ENCODE measurements at places on chromosomes 16 and 17.

DNA sequence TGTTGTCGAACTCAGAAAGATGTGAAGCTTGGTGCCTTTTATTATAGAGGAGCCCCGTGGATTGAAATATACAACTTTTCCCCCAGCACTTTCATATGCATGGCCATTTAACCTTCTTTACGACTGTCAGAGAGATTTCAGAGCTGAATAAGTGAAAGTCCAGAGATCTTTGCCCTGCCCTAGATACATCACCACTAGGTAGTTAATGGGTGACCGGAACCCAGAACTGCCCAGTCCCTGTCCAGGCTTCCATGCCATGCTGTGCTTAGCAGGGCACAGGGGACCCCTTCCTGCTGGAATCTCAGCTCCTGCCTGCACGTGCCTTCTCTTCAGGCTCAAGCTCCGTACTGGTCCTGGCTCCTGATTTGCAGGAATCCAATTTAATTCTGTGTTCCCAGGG, 32.2 kb downstream of the SRL start:
- DNase-seq, result no peak

DNA sequence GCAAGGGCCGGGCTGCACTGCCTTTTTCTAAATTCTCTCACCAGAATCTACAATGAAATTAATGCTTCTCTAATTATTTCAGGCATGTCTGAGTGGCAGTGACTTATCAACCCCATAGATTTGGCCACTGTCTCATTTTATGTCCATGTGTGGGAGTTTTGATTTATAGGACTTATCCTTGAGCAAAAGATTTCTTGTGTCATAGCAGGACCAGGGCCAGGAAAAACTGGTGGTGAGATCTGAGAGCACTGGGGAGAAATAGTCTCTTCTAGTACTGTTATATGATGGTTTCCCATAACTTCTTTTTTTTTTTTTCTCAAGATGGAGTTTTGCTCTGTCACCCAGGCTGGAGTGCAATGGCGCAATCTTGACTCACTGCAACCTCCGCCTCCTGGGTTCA, 1.5 kb upstream of the KRT23 start:
- no peak for DNase-seq

DNA sequence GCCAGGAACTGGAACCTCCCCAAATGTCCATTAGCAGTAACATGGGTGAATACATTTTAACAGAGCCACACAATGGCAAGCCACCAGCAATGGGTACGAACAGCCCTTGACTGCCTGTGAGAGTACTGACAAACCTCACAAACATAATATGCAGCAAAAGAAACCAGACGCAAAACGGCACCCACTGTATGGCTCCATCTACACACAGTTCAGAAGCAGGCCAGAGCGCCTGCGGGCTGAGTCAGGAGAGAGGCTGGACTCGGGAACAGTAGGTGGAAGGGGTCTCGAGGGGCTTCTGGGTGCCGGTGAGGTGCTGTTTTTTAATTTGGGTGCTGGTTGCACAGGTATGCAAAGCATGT, 77.4 kb upstream of the TOB1 start:
- DNase-seq, result no peak

DNA sequence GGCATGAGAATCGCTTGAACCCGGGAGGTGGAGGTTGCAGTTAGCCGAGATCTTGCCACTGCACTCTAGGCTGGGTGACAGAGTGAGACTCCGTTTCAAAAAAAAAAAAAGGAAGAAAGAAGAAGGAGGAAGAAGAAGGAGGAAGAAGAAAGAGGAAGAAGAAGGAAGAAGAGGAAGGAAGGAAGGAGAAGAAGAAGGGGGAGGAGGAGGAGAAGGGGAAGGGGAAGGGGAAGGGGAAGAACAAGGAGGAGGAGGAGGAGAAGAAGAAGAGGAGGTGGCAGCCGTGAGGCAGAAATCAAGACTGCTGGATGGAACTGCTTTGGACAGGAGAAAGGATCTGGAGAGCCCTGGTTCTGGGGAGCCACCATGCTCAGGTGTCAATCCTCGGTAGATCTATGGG, 29.7 kb upstream of the PEMT start:
- DNase-seq, result no peak

- DNase-seq, result no peak
Measured at GRCh38 chr17:19492141-19492540, 41.5 kb upstream of the SLC47A1 start.

- no peak for DNase-seq
Measured at GRCh38 chr17:6943406-6943805, 52.4 kb upstream of the ALOX12 start.

- no peak for DNase-seq
Measured at GRCh38 chr17:63440127-63440769, 5.9 kb downstream of the CYB561 start.

DNA sequence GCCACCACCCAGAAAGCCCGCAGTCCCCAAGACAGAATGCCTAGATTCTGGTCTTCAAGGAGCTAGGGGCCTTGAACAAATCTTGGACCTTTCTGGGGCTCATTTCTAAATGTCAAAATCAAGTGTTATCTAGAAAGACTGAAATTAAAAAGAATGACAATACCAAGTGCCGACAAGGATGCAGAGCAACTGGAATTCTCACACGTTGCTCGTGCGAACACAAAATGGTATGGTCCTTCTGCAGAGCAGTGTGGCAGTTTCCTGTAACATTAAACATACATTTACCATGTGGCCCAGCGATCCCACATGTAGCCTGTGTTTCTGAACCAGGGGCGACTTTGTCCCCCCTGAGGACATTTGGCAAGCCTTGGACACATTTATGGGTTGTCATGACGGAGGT, 137.9 kb downstream of the GAS7 start:
- DNase-seq, result no peak

DNA sequence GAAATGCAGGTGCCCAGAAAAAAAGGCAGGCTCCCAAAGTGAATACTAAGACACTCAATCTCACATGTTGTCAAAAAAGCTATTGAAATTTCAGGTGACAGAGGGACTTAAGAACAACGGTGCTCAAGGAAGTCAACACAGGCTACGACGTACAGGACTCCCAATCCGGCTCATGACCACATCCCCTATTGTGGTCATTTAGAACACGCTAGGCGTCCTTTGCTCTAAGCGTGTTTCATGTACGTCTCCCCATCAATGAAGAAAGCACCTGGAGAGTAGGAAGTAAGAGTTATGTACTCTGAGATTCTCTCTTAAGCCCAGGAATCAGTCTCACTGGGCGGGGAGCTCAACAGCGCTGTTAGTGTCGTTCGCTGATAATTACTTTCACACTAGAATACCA, 94.1 kb downstream of the MRM3 start:
- no peak for DNase-seq

DNA sequence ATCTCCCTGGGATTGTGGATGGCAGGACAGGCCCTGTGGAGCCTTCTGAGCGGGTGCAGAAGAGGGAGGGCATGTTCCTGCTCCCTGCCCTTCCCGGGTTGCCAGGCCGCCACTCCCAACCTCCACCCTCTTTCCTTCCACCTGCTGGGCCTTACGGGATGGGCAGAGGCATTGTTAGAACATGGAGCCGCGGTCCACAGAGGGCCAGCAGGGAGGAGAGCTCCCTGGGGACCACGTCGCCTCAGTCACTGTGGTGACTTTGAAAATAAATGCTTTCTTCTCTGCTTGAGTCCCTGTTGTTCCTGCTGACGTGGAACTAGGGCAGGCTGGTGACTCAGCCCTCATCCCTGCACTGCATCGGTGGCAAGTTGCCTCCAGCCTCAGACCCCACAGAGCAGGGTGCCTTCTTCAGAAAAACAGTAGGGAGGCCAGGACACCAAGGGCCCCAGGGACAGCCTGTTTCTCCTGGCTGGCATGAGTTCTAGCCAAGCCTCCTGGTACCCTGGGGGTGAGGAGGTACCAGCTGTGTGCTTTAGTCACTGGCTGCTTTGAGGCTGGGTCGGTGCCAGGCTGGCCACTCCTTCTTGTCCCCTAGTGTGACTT, 224.9 kb downstream of the SEC14L1 start:
- DNase-seq, result no peak

- DNase-seq, result no peak
Measured at GRCh38 chr16:18979936-18980335, 3.8 kb upstream of the TMC7 start.

- DNase-seq, result no peak
Measured at GRCh38 chr16:61908426-61908825, 127.8 kb downstream of the CDH8 start.

- DNase-seq, result no peak
Measured at GRCh38 chr17:33725675-33726271, 432.7 kb upstream of the ASIC2 start.

DNA sequence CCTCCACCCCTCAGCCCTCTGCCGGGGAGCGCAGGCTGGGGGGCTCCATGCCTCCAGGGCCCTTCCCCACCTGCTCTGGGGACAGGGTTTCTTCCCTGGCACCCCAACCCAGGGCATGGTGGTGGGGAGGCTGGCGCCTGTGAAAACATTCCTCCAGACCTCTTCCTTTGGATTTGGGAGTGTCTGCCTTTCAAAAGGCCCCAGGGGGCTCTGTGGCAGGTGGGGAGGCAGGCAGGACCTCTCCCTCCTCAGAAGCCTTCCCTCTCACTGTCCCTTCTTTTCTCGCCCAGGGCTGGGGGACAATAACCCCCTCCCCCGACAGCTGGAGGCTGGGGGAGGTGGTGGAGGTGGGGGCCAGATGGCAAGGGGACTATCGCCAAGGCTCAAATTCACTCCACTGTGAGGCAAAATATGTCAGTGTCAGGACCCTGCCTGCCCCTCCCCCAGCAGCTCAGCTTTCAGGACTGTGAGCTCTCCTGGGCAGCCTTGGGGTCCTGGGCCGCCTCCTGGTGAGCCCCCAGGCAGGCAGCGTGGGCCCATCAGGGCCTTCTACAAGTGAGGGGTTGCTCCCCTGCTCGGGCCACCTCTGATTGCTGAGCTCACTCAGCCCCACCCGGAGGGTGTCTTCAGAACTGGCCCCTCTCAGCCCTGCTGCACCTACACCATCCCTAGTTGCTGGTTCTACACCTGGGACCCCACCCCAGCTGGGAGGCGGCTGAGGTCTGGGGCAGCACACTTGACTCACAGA, 1.8 kb downstream of the CDH15 start:
- no peak for DNase-seq

GRCh38 chr17:37100231-37100630, 151.5 kb downstream of the AATF start:
- no peak for DNase-seq

GRCh38 chr17:4553669-4554068, 1.5 kb downstream of the MYBBP1A start:
- DNase-seq, result no peak

DNA sequence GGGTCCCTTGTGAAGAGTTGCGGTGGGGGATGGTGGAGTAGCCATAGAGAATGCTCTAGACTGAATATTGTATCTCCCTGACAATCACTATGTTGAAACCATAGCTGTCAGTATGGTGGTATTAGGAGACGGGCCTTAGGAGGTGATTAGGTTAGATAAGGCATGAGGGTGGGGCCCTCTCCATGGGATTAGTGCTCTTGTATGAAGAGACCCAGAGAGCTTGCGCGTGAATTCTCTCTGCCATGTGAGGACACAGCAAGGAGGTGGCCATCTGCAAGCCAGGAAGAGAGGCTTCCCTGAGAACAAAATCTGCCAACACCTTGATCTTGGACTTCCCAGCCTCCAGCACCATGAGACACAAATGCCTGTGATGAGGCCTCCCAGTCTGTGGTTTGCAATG, 34.5 kb upstream of the MGAT5B start:
- no peak for DNase-seq

- peak; percentile 56 for DNase-seq
Measured at GRCh38 chr17:29572691-29573557, 4.4 kb downstream of the TP53I13 start.

DNA sequence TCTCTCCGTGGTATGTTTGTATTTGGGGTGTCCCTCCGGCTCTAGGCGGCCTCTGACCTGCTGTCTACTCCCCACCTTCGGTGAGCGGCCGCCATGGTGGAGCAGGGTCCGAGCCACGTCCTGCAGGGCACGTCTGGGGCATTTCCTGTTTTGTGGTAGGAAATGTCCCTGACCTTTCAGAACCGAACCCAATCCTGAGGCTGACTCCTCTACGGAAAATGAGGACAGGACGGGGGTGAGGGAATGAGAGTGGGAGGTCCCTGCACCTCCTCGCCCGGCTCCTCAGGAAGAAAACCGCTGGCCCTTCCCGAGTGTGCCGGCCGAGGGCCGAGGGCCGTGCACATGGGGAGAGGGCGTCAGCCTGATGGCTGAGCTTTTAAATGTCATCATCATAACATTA, 45.8 kb downstream of the WDR45B start:
- no peak for DNase-seq

GRCh38 chr17:78710607-78711006, 71.5 kb downstream of the CYTH1 start:
- no peak for DNase-seq

- DNase-seq, result no peak
Measured at GRCh38 chr16:77548766-77549165, 113.9 kb upstream of the ADAMTS18 start.

GRCh38 chr17:30832438-30833124, 815 bp downstream of the ATAD5 start:
- no peak for DNase-seq

Data from CD4-positive, alpha-beta T cell treated with Interleukin-15 for 1 hour (primary cell).